Stimulated activated CD4-positive, alpha-beta T cell treated with anti-CD3 and anti-CD28 coated beads, Interleukin-2, amount 100 ng/mL, for 4 hours (primary cell): ENCODE measurements at places on chromosomes 5 and 9.
A peak's percentile ranks its signal among the peaks of the same experiment; 100 is the strongest.

- peak; percentile 49 for DNase-seq
These were observed 11.5 kb downstream of the SARDH start for GRCh38 chr9:133726401-133727276.

- DNase-seq = no peak
These were observed 46.3 kb upstream of the GLIS3 start for GRCh38 chr9:4346131-4346530.

GRCh38 chr5:148569948-148570347, 84.4 kb downstream of the HTR4 start:
- no peak for DNase-seq

- no peak for DNase-seq
These were observed 522.3 kb upstream of the ST8SIA4 start for GRCh38 chr5:101425339-101425859.

DNA sequence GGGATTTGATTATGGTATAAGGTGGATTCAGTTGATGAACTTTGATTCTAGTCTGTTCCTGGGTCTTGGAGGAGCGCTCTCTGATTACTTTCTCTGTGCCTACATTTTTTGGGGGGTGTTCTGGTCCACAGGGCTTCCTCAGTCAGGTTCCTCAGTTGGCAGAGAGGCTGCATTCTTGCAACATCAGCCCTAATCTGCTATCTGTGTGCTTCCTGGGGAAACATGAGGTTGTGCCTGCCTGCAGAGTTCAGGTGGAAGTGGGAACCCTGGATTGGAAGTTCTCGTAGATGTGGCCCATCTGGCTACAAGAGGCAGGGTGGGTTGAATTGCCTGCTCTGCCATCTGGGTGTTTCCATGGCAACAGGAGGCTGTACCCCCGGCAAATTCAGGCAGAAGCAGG, 24.5 kb downstream of the POLK start:
- no peak for DNase-seq

DNA sequence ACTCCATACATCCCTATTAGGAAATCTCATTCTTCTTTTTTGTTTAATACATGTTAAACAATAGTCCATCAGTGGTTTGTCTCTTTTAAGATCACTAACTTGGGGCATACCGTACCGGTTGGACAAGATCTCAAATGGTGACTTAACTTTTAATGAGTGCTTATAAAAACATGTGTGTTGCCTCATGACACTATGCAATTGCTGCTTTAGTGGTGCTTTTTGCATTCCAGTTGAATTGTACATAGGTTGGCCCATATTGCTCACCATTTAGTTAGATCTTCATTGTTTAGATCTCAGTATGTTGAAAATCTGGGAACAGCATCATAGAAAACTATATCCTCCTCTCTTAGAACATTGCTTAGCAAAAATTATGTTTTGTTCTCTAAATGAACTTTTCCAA, 17.8 kb downstream of the C9orf85 start:
- no peak for DNase-seq

DNA sequence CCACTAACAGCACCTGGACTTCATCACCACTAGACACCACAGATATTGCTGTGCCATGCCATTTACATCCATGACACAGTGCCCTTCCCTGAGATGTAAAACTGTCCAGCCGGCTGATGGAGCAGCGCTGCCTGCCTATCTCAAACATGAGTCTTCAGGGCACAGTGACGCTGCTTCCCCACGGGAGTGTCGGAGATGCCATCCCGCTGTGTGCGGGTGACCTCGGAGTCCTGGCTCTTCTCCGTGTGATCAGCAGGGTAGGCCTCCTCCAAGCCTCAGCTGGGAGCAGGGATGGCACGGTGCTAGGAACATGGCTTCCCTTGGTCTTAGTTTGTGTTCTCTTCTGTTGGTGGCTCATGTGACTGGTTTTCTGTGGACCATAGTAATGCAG, 130.3 kb upstream of the FAM120A start:
- no peak for DNase-seq

GRCh38 chr9:95012035-95012708, 285.7 kb downstream of the AOPEP start:
- no peak for DNase-seq

DNA sequence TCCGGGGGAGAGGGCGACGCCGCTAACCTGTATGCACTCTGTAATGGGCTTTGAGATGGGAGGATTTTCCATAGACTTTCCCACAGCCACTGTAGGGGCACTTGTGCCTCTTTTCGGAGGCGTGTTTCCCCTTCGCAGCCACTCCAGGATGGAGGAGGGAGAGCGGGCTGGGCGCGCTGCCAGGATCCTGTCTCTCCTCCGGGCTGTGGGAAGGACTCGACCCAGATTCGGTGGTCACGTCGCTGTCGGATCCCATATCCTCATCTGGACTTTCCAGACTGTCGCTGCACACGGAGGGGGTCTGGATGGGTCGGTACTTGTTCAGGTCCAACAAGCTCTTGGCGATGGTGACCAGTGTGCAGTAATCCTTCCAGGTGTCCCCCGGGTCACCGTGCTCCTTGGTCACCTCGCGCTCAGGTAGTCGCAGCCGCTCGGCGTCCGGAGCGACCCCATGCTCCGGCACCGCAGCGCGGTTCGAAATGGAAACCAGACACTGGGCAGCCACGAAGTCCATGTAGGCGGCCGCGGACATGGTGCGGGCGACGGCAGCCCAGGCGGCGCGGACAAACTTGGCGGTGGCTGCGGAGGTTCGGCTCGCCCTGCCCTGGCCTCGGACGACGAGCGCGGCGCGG, 1.5 kb downstream of the KLF9 start:
- DNase-seq = no peak

- no peak for DNase-seq
These were observed 27.9 kb downstream of the ERCC6L2 start for GRCh38 chr9:95903398-95903797.

DNA sequence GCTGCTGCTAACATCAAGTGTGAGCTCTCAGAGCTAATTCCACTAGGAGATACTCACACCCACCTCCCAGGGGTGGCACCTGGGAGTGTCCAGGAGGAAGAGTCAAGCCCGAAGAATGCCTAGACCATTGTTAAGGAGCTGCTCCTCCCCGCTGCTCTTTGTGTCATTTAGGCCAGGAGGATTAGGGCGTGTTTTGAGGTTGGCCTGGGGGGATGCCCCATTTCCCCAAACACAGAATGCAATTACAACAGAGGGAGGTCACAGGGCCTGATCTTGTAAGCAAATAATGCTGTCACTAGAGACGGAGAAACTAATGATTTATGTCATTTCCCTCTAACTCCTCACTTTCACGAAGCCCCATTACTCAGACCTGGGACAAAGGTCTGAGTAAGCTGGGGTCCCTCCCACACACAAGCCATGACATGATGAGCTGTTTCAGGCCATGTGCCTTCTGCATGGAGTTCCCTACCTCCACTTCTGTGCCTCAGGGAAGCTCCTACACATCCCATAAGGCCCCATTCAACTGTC, 312.5 kb downstream of the ACTL7B start:
- no peak for DNase-seq

GRCh38 chr9:135262248-135262647, 174.8 kb downstream of the OLFM1 start:
- DNase-seq = no peak

GRCh38 chr5:37723162-37723961, 116.5 kb downstream of the GDNF start:
- no peak for DNase-seq

GRCh38 chr5:122858451-122858850, 13.0 kb downstream of the SNX24 start:
- DNase-seq = no peak

GRCh38 chr9:842635-843426, 1.3 kb downstream of the DMRT1 start:
- no peak for DNase-seq

DNA sequence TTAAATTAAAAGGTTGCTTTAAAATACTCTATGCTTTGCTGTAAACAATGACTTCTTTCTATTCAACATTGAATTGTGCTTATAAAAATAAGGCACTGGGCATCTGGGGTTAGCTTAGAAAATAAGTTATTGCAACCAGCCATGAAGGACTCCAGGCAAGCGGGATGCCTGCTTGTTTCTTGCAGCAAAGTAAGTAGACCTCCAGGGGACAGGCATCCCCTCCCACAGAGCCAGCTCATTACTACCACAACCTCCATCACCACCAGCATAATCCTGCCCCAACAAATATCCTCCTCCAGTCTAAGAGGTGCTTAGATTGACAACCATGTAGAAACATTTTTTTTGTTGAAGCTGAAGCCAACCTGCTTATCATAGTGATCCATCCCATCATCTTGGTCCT, 190.4 kb downstream of the TARS1 start:
- DNase-seq = no peak

DNA sequence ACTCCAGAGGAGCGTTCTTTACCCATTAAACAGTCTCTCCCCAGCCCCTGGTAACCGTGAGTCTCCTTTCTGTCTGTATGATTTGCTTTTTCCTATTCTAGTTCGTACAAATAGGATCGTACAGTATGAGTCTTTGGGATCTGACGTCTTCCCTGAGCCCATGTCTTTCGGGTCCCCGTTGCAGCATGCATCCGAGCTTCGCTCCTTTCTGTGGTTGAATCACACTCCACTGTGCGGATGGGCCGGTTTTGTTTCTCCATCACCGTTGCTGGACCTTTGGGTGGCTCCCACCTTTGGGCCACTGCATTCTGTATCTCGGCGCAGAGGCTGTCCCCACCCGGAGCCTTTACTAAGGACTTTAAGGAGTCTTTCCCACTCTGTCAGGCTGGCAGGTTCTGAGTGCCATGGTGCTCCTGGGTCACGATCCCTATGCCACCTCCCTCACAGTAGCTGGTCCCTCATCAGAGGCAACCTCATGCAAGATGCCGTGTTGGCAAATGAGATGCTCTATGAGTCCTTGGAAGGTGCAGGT, 145.7 kb upstream of the COL5A1 start:
- DNase-seq = no peak

GRCh38 chr9:32783168-32783891, at the start of gene TMEM215:
TSS of gene TMEM215 (plus strand) at chr9:32783540. CDS start at chr9:32784184, 644 bp downstream.
- no peak for DNase-seq

DNA sequence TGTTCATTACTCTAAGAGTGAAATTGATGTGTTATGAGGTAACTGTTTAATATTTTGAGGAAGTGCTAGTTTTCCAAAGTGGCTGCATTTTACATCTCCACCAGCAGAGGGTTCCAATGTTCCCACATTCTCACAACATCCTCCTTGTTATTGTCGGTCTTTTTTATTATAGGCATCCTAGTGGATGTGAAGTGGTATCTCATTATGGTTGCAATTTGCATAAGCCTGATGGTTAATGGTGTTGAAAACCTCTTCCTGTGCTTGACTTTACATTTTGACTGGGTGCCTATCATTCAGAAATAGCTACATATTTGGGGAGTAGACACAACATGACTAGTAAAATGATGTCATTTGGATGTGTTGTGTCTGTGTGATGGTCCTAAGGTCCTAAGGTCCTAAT, 143.6 kb downstream of the MRPS30 start:
- DNase-seq = no peak

GRCh38 chr9:125343518-125344275, 82.1 kb downstream of the GAPVD1 start:
- DNase-seq = no peak

DNA sequence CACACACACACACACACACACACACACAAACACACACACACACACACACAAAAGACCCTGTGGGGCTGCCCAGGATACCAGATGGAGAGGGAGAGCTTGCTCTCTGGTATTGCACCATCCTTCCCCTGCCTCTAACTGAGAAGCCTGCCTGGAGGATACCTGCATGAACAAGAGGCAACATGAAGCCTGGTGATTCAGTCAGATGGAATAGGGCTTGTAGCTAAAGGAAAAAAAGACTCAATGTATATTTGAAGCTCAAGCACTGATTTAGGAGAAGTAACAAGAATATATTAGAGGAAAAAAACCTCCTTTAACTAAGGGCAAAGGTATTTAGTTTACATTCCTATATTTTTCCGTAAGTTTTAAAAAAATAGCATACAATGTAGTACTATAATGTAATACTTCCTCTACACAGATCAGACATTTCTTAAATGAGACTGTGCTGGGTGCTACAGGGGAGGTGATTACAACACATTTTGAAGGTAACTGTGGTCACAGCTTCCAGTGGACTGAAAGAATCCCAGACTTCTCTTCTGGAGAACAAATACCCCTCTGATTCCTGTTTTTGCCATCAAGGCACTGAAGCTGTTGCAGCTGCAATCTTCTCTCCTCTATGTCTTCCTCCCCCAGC, 169.3 kb downstream of the DCP2 start:
- no peak for DNase-seq

- no peak for DNase-seq
These were observed 110.6 kb downstream of the MLLT3 start for GRCh38 chr9:20511686-20512085.

- DNase-seq = no peak
These were observed 26.7 kb upstream of the CSNK1G3 start for GRCh38 chr5:123485275-123485674.

GRCh38 chr5:74161170-74161569, 479.4 kb downstream of the ENC1 start:
- no peak for DNase-seq

GRCh38 chr5:126597156-126597555, 2.1 kb upstream of the ALDH7A1 start:
- no peak for DNase-seq

DNA sequence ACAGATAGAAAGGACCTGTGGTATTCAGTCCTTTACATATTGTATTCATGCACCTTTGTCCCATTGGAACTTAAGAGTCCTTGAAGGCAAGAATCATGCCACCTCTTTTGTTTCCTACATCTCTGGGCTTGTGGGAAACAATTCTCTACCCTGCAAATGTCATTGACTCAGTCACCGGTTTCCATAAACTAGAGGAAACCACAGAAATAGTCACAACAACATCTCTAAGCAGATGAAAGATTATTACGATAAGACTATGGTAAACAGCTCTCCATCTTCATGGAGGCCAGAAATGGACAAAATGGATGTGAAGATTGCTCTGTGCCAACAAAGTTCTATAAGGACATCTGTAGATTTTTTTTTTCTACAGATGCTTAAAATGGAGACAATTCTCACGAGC, 165.5 kb downstream of the PIK3R1 start:
- no peak for DNase-seq

DNA sequence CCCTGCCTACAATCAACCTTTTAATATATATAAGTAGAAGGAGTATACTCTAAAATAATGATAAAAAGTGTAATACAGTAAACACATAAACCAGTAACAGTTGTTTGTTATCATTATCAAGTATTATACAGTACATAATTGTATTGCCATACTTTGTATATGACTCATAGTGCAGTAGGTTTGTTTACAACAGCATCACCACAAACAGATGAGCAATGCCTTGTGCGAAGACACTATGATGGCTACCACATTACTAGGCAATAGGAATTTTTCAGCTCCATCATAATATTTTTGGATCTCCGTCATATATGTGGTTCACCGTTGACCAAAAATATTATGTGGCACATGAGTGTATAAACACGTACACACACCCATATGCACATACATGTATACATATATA, 69.7 kb upstream of the APC start:
- DNase-seq = no peak

GRCh38 chr5:69312459-69313160, 20.0 kb downstream of the CCDC125 start:
- DNase-seq = no peak

DNA sequence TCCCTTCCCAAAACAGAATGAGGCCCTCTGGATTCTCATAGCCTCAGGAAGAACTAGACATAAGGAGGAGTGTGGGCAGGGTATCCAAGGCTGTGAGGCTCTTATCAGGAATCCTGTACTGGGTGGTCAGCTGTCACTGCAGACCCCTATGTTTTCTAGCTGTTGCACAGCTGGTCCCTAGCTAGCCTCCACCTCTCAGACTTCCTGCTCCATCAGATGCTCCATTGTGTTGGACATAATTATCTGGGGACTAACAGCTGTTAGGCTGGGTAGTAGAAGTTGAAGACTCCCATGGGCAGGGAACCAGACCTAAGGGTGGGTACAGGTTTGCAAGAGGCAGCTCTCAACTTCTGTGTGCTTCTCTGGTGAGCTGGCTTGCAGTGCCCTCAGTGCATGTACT, 18.4 kb downstream of the FAM219A start:
- no peak for DNase-seq
